ENCODE measurements at places on chromosomes 6 and 20. TPM values are rescaled to one million over a fixed set of nuclear protein-coding genes. Genes with fewer than 3 reads are reported as not detected.

PRRT1 gene
- total RNA-seq = 2.9 TPM

PPIL4 gene
- 21.5 TPM for total RNA-seq

MTFR2 gene
- 7.0 TPM for total RNA-seq

CCR6 gene
- total RNA-seq = not detected

KIF13A gene
- 14.1 TPM for total RNA-seq

SMLR1 gene
- not detected for total RNA-seq

KCNK15 gene
- 4.8 TPM for total RNA-seq

LST1 gene
- total RNA-seq = not detected

PDE7B gene
- 0.09 TPM for total RNA-seq

POM121L2 gene
- not detected for total RNA-seq

GRCh38 chr20:3208786-3209256, 477 bp upstream of the ITPA start:
- peak overlapping the region; percentile 97 for H3K4me3 ChIP-seq
- H3K36me3 ChIP-seq = peaks cover 36% of the 10 kb centered on the region
- no peak for DNase-seq
- no peaks in the 10 kb centered on the region for H3K27me3 ChIP-seq
- H3K4me1 ChIP-seq = no peaks in the 10 kb centered on the region

DNA sequence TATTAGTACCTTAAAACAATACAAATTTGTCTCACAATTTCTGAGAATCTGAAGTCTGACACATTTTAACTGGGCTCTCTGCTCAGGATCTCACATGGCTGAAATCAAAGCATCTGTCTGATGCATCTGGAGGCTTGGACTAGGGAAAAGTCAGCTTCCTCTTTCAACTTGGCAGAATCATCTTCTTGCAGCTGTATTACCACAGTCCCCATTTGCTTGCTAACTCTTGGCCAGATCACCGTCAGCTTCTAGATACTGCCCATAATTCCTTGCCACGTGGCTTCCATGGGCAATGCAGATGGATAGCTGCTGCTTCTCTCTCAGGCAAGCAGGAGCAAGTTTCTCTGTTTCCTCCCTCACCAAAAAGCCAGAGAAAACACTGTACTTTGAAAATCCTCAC, 1106.4 kb upstream of the CITED2 start:
- H3K4me3 ChIP-seq = no peak overlapping the region
- no peak for DNase-seq
- H3K36me3 ChIP-seq = no peaks in the 10 kb centered on the region
- H3K27ac ChIP-seq = no peak overlapping the region

DNA sequence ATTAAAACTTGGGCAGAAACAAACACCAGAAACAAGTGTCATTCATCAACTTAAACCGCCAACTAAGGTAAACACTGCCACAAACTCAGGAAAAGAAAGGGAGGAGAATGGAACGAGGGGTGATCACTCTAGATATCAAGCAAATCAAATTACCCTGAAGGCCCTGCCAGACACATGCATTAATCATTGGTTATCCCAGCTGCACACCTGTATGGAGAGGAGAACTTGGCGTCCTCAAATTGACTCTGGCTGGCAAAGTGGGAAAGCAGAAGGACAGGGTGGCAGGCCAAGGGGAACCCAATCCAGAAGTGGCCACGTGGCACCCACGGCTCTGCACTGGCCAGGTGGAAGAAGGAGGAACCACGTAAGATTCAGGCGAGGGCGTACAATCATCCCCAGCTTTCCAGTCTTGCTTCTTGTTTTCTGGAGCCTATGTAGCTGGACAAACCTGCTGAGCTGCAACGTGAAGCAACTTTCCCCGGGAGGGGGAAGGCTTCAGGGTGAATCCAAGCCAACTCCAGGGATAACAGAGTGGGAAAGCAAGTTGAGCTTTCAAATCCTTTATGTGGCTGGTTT, 156.2 kb upstream of the JARID2 start:
- no peaks in the 10 kb centered on the region for H3K4me1 ChIP-seq
- H3K27me3 ChIP-seq = no peaks in the 10 kb centered on the region
- no peak overlapping the region for H3K4me3 ChIP-seq
- DNase-seq = no peak

DNA sequence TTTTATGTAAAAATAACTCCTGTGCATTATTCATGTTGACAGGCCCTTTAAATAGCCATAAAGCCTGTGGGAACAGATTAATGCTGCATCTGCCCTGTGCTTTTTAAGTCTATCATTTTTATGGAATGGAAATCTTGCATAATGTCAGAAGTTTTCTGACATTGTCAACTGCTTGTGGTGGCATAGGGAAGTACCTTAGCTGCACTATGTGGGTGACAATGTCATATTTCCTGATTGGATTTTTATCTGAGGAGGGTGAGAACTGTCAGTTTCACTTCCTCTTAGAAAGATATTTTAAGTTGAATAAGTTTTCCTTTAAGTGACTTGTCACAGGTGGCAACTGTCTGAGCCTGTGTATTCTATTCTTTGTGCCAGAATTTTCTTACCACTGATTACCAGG, 267.9 kb downstream of the PLCB1 start:
- no peak for DNase-seq
- no peaks in the 10 kb centered on the region for H3K36me3 ChIP-seq
- H3K4me1 ChIP-seq = no peaks in the 10 kb centered on the region

- no peaks in the 10 kb centered on the region for H3K4me1 ChIP-seq
- peaks cover 10% of the 10 kb centered on the region for H3K36me3 ChIP-seq
- no peaks in the 10 kb centered on the region for H3K27me3 ChIP-seq
- H3K27ac ChIP-seq = no peak overlapping the region
- H3K4me3 ChIP-seq = no peak overlapping the region
- no peak for DNase-seq
Observed at GRCh38 chr6:17490724-17491123, 97.3 kb downstream of the CAP2 start.

GRCh38 chr6:25028328-25028727, 92.6 kb upstream of the RIPOR2 start:
- H3K36me3 ChIP-seq = no peaks in the 10 kb centered on the region
- no peaks in the 10 kb centered on the region for H3K27me3 ChIP-seq
- H3K27ac ChIP-seq = no peak overlapping the region
- H3K4me3 ChIP-seq = no peak overlapping the region
- no peak for DNase-seq

- no peak for DNase-seq
- H3K4me1 ChIP-seq = no peaks in the 10 kb centered on the region
- H3K4me3 ChIP-seq = no peak overlapping the region
- no peak overlapping the region for H3K27ac ChIP-seq
- no peaks in the 10 kb centered on the region for H3K27me3 ChIP-seq
- H3K36me3 ChIP-seq = no peaks in the 10 kb centered on the region
Observed at GRCh38 chr20:23223908-23224580, 126.5 kb upstream of the NXT1 start.

DNA sequence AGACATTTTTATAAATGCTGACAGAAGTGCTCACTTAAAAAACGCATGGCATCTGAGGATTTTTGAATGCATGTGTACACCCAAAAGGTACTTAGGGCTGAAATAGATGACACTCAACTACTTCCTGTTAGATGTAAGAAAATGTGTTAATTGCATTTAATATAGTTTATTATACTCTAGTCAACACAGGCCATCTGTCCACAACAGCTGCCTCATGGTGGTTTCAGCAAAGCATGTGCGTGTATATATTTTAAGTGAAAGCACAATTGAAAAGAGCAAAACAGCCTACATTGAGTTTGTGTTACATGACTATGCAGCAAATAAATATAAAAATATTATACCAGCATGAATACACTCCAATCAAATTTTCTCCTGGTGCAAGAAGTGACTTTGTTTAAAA, 1233.0 kb upstream of the EYS start:
- DNase-seq = no peak
- no peak overlapping the region for H3K27ac ChIP-seq

DNA sequence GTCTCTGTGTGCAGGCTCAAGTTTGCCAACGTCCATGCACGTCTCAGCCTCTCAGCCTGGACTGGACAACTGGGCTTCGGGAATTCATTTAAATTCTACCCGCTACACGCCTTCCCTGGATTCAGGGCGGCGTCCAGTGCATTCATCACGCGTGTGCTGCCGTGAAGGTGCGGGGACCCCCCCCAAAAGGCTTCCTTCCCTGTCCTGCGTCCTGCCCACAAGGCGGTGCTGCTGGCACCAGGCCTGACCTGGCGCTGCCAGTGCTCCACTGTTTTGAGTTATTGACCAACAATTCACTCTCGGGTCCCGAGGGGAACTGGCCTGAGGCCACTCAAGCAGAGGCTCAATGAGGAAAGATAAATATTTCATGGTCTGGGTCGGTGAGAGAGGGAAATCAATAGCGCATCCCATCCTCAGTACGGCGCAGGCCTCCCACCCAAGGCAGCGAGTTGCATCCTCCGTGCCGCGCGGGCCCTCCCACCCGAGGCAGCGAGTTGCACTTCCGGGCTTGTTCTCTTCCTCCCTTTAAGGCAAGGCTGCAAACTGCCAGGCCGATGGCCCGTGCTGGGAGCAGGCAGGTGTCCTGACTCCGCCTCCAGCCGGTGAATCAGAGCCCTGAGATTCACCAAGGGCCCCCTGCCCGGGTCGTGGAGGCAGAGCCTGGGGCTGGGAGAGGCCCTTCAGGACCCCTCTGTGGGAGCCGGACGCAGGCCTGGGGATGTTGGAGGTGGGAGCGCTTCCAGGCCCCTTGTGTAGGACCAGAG, 22.8 kb upstream of the BHLHE23 start:
- H3K27me3 ChIP-seq = peaks cover 100% of the 10 kb centered on the region
- H3K4me3 ChIP-seq = no peak overlapping the region
- H3K27ac ChIP-seq = no peak overlapping the region
- peaks cover 25% of the 10 kb centered on the region for H3K4me1 ChIP-seq

DNA sequence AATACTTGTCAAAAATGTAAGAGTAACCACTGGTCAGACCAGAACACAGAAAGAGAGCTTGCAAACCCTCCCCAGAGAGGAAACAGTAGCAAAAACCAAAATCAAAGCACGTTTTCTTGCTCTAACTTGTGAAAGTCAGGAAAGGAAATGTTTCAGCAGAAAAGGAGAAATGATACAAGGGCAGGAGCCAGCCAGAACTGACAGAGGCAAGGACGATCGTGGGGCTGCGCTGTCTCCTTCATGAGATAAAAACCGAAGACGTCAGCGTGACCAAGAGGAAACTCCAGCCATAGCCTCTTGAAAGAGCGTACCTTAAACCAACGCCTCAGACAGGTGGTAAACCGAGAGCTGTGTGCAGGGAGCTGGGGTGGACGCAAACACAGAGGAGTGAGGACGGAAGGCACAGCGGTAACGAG, 27.5 kb downstream of the LAMA5 start:
- H3K4me1 ChIP-seq = no peaks in the 10 kb centered on the region
- no peak for DNase-seq
- peaks cover 89% of the 10 kb centered on the region for H3K36me3 ChIP-seq
- no peak overlapping the region for H3K4me3 ChIP-seq
- H3K27me3 ChIP-seq = no peaks in the 10 kb centered on the region

DNA sequence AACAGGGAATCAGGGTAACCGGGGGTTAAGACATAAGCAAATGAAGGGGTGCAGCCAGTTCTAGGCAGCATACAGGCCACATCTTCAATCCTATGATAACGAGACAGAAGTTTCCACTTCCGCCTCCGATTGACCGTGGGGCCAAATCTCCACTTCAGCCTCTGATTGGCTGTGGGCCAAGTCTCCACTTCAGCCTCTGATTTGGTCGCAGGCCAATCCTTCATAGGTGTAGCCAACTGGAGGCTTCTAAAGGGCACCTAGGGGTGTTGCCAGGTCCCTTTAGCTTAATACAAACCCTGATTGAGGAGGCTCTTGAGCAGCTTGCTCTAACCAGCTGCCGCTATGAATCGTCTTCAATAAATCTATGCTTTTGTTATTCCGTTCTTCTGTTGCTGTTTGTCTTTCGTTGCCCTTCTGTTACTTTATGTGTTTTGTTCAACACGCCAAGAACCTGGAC, 2.1 kb upstream of the ERGIC3 start:
- H3K4me1 ChIP-seq = peaks cover 18% of the 10 kb centered on the region
- peak overlapping the region; percentile 85 for H3K27ac ChIP-seq
- peaks cover 28% of the 10 kb centered on the region for H3K36me3 ChIP-seq
- DNase-seq = peak; percentile 94

DNA sequence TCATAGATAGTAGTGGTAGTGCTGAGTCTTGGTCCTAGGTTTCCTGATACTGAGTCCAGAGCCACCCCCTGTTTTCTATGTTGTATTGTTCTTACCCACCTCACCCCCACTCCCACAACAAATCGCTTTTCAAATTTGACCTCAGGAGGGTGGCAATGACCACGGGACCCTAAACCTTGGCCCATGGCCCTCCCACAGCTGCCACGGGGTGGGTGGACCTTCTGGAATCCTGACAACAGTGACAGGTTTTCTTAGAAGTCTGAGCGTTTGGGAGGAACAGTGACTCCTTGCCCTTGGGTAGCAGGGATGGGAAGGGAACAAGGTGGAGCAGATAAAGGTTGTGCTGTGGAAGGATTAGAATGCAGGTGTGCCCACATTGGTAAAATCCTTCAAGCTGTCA, 36.9 kb downstream of the TGM3 start:
- no peak for DNase-seq
- no peaks in the 10 kb centered on the region for H3K36me3 ChIP-seq
- no peaks in the 10 kb centered on the region for H3K4me1 ChIP-seq
- H3K4me3 ChIP-seq = no peak overlapping the region
- no peak overlapping the region for H3K27ac ChIP-seq

- peaks cover 16% of the 10 kb centered on the region for H3K4me1 ChIP-seq
- peaks cover 20% of the 10 kb centered on the region for H3K27me3 ChIP-seq
- peak overlapping the region; percentile 63 for H3K4me3 ChIP-seq
- H3K36me3 ChIP-seq = peaks cover 5% of the 10 kb centered on the region
- DNase-seq = no peak
Observed at GRCh38 chr20:44186201-44186600, 787 bp downstream of the JPH2 start.

DNA sequence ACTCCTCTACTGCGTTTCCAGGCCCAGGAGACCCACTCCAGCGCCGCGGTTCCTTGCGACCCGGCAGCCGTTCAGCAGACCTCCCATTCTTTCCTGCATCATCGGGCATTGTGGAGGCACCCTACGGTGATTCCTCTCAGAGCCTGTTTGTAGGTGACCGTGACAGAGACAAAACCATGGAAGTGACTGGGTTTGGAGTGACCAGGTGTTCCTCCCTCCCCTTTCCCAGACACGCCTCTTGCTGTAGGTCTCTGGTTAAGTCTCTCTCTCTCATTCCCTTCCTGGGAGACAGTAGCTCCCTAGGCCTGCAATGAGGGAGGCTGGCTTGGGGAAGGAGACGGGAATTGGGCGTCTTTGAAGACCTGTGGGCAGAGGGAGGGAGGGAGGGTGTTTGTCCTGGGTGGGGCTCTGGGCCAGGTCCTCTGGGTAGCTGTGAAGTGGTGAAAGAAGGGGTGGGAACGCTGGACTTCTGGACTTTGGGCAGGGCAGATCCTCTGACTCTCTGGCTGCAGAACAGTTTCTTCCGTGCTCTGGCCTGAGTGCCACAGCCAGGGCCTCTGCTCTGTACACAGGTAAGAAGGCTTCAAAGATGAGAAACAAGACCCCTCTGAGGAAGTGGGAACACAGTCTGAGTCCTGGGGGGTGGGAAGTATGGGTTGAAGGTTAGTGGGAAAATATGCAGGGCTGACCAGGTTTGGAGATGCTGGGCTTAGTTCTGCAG, 763 bp downstream of the KLC4 start:
- H3K27me3 ChIP-seq = no peaks in the 10 kb centered on the region
- peak overlapping the region; percentile 90 for H3K4me3 ChIP-seq
- H3K4me1 ChIP-seq = peaks cover 27% of the 10 kb centered on the region
- peak; percentile 55 for DNase-seq
- H3K36me3 ChIP-seq = peaks cover 55% of the 10 kb centered on the region

GRCh38 chr6:82270881-82271635, 23.5 kb upstream of the IBTK start:
- DNase-seq = no peak
- no peaks in the 10 kb centered on the region for H3K36me3 ChIP-seq
- no peak overlapping the region for H3K27ac ChIP-seq
- no peaks in the 10 kb centered on the region for H3K27me3 ChIP-seq
- H3K4me3 ChIP-seq = no peak overlapping the region

- H3K4me1 ChIP-seq = no peaks in the 10 kb centered on the region
- H3K27ac ChIP-seq = no peak overlapping the region
- no peaks in the 10 kb centered on the region for H3K36me3 ChIP-seq
- DNase-seq = no peak
- no peaks in the 10 kb centered on the region for H3K27me3 ChIP-seq
Observed at GRCh38 chr6:116218866-116219265, 35.0 kb downstream of the TSPYL4 start.

All from Calu3 (cell line).